ENCODE measurements at places on chromosomes 4 and X.

DNA sequence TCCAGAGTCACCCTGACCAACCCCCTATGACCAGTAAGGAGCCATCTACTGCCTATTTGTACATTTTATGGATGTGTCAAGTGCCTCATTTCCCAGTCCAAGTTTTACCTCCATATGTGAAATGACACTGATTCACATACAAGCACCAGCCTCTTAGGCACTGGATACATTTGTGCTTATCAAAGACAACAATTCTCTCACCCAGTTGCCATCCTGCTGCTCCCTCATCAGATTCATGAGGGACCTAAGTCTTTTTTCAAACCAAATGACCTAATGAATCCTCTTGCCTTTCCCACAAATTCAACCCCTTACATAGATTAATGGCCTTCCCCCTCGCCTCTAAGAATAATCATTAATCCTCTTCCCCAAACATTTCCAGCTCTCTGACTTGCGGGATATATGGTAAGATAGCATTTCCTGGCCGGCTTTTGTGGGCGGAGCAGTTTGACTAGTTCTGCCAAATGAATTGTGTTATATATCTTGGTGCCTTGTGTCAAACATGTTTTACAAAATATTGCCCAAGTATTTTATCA is 233.9 kb downstream of the ARAP2 start:
- ATAC-seq: no peak

- ATAC-seq: no peak
These were observed 29.4 kb downstream of the SEC31A start for GRCh38 chr4:82861529-82861928.

DNA sequence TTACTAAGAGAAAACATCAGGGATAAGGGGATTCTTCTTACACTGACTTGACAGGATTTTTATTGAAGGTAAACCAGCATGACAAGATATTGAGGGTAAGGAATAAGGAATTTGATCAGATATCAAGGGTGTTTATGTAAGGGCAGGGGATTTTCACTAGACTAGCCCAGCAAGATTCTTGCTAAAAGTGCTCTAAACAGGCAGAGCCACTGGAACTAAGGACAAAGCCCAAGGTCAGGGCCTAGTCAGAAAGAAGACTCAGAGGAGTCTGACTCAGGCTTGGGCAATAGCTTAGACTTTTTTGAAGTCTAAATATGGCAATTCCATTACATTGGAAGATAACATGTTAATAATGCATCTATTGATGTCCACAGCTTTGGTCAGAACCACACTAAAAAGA is 6.5 kb upstream of the GLRA3 start:
- no peak for ATAC-seq

DNA sequence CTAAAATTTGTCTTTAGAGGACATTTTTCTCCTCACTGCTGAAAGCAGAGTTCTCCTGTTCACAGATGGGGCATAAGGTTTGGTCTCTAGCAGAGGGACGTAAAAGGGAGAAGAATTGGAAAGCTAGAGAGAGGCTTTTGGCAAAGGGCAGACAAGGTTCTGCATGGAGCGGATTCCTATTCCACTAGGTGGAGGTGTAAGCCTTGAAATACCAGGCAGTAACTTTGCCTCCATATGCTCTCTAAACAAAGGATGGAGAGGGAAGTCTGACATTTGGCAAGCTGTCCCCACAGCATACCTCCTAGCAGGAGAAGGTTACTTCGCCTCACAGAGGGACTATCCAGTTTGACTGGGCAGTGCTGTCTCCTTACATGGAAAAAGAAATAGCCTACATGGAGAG is 174.7 kb downstream of the DACH2 start:
- ATAC-seq: no peak

DNA sequence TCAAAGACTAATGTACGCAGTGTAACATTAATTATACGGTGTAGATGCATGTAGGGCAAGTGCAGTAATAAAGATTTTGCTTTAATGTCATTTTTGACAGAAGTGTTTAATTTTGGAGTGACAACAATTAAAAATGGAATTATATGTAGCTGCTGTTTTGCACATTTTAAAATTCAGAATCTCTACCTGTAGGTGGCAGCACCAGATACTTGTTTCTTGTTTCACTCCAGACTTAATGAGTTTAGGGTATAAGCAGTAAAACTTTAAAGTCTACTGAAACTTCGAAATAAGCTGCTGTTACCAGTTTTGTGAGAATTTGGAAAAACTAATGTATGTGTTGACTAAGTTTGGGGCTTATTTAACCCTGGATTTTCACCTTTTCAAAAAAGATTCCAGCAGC is 144.9 kb downstream of the POLA1 start:
- no peak for ATAC-seq

- peak; percentile 86 for ATAC-seq
These were observed 21.4 kb upstream of the AFAP1 start for GRCh38 chr4:7960790-7961655.

- no peak for ATAC-seq
These were observed 40.4 kb upstream of the DDX53 start for GRCh38 chrX:22959204-22959920.

- peak; percentile 11 for ATAC-seq
These were observed 54.7 kb upstream of the PRDM8 start for GRCh38 chr4:80142394-80143306.

DNA sequence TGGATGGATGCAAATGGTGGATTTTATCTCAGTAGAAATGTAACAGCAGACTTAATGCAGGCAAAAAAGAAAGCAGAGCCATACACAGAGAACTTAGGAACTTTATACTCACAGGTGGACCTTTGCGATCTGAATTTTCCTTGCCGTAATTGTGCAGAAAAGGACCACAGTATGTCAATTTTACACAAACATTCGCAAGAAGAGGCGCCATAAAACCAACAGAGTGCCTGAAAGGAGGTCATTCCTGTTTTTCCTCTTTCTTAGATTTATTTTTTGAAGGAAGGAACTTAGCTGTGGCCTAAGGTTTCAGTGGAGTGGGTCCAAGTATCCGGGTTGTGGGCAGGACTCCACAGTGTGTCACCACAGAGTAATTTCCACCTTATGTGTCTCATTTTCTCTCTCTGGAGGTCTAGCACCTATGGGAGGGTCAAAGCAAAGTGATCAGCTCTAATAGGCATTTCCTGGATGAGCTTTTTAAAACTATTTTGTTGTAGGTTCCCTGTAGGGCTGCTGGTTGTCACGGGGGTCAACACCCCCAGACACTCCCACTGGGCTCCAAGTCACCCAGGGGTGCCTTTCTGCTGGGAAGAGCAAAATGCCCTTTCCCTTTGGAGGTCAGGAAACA is 24.7 kb upstream of the PBDC1 start:
- no peak for ATAC-seq

DNA sequence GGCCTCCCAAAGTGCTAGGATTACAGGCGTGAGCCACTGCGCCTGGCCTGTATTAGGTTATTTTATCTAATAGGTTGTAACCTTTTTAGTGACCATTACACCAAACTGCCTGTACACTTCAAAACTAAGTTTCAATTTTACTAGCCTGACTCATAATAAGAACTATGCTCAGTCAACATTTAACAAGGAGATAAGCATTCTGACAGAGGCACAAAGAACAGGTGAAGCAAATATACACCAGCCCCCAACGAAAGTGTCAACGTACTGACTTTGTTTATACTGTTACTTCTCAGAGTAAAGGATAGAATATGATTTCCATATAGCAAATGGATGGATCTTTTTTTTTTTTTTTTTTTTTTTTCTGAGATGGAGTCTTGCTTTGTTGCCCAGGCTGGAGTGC is 62.8 kb downstream of the SHISA3 start:
- ATAC-seq: peak; percentile 52

DNA sequence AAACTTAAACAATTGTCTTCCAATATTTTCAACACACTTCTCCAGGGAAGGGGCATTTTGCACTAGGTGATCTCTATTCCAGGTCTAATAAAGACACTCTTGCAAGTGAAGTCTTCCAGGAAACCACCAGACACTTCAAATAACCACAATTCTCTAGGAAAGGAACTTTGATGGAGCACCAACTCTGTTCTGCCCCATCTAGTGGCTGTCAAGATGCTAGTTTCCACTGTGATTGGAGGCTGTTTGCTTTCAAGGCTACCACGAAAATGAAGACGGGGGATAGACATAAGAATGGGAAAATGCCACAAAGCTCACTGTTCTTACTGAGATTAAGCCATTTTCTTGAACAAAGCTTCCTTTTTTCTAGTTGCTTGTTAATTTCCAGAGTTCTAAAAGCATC is 100.6 kb upstream of the F9 start:
- no peak for ATAC-seq

DNA sequence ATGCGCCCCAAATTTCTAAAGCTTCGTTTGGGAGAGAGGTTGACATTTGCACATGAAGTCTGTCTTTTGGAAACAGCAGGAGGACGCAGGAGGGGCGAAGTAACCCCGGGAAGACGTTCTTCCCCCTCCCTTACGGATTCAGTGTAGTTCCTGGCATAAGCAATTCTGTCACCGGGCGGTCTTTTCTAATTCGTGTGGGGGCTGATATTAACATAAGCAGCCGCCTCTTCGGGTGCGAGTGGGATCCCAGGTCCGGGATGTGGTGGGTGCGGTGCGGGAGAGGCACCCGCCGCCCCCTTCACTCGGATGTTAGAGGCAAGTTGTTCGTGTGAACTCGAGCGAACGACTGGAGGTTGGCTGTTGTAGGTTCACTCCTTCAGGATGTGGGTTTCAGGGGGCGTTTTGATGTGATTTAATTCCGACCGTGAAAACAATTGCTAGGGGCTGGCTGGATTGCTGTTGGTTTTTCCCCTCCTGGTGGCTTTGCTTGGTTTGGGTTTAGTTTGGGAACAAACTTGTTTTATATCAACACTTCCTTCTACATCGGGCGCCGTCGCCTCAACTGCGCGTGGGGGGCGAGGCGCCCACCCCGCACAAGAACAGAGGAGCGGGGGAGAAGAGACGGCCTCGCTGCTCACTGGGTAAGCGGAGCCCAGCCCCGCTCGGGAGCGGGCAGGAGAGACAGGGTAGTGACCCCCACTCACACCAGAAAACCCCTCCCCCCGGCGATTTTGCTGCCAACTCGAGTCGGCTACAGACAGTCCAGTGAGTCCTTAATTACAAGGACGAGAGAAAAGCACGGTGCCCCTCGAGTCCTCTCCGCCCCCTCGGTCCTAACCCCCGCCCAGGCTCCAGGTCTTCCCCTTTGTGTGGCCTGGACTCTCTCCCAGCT is 2.9 kb upstream of the LEF1 start:
- peak; percentile 14 for ATAC-seq

GRCh38 chr4:1378559-1379231 is 27.5 kb downstream of the NKX1-1 start:
- ATAC-seq: no peak

DNA sequence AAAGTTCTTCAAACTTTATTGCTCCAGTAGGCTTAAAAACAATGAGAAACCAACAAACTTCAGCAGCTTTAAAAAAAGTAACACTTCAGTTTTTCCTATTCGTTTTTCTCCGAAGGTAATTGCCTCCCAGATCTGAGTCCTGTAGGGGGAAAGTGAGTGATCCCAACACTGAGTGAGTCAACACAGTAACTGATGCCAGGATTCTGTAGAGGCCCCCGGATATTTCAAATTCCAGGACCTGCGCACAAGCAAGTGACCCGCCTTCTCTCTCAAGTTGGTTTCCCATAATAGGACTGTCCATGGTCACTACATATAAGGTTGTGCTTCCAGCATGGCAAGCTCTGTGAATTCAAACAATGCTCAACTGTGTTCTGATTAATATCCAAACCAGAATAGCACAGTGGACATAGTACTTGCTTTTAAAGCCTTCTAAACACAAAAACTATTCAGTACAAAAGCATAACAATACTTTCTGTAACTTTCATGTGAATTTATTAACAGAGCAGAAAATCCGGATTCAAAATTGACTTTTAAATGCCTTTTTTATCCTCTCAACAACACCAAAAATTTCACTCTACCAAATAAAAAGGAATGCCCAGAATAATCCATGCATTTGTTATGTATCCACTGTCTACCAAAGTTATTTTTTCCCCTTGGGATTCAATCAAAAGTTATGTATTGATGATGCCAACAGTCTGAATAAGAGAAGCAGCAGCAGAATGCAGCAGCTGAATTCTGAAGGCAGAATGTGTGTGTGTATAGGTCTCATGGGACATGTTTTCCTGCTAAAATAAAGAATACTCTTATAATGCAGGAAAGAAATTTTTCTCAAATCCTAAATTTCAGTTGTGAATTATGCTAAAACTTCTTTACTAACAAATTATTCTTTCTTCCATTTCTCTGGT is at the start of gene DMD:
Gene DMD (minus strand): TSS at position 194 of the 905 bp plus-strand sequence. CDS start 237 bp downstream, outside the sequence.
- ATAC-seq: no peak

DNA sequence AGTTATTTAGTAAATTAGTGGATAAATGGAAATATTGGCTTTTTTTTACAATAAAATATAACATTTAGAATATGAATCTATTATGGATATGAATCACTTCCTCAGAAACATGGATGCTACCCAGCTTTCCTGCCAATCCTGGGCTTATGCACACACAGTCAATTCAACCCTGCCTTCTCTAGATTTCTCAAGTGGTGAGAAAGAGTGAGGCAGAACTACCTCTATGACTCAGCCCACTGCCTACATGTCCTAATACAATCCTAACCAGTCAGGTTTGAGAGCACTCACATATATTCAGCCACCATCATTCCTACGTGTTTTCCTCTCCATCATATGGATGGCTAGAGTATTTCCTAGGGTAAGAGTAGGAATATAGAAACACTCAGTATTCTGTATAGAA is 91.1 kb upstream of the ANKRD50 start:
- peak; percentile 52 for ATAC-seq

- no peak for ATAC-seq
These were observed 1279.7 kb downstream of the ARAP2 start for GRCh38 chr4:34964613-34965012.

DNA sequence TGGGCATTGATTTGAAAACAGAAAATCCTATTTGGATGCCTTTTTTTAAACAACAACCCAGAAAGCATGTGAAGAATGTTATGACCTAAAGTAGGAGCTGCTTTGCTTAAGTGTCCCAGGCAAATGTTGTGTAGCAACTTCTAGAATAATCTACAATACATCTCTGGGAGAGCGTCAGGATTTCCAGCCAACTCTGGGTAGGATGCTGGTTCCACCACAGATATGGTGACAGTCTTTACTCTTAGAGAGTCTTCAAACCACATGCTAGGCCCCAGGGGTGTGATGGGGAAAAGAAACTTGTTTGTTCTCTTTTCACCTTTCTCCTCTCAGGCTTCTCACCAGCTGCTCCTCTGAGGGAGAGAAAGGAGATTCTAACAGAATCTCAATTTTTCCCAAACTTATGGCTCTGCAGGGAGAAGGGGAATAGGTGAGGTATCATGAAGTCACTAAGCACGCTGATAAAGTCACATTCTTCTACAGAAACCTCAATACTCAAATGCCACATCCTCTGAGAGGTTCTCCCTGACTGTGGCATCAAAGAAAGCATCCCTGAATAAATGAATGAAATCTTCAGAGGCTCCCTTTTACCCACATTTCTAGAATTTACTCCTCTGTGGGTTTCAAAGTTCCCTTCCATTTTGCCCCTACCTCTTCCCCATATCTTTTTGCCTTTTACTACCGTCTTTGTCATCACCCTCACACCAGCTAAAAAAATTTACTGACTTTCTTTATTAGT is 171.6 kb upstream of the RAI2 start:
- ATAC-seq: peak; percentile 34

DNA sequence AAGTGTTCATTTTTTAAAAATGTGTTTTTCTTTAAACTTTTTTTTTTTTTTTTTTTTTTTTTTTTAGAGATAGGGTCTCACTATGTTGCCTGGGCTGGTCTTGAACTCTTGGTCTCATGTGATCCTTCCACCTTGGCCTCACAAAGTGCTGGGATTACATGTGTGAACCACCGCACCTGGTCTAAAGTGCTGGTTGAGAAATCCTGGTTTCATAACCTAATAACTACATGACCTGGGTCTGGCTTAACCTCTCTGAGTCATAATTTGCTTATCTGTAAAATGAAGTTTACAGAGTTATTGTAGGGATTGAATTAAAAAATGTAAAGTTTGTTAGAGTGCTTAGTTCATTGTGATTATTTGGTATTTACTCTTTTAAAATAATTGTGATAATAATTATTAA is 5.2 kb downstream of the HSD17B13 start:
- no peak for ATAC-seq

Measured in activated T-helper 17 cell treated with anti-CD3 and anti-CD28 coated beads, Interleukin-2, amount 50 U/mL, for 72 hours (primary cell).